ENCODE measurements at places on chromosomes 3 and 15.
A peak's percentile ranks its signal among the peaks of the same experiment; 100 is the strongest.

DNA sequence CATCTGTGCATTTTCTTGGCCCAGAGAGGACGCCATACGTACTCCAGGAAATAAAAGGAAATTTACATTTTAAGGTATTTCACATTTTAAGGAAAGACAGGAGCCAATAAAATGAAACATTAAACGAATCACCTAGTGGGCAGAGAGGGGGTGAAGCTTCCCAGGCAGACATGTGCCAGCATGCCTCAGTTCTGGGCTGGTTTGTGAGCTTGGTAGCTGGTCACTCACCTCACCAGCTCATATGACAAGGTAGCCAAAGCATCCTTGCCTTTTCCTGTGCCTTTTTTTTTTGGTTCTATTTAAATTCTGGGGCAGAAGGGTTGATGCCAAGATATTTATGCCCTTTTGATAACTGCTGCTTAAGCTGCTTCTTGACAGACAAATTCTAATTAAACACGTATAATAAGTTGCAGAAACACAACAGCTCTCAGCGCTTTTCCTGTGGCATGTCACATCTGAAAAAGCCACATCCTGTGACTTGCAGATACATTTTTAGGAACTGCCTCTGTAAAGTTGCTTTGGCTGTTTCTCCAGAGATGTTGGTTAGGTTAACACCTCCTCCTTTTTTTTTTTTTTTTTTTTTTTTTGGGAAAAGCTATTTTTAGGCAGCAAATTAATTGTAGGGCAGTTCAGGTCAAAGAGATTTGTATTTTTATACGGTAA is 218.6 kb downstream of the PDCD6IP start:
- no peak for DNase-seq

GRCh38 chr3:140724856-140725812 is 47.3 kb downstream of the TRIM42 start:
- DNase-seq = no peak

DNA sequence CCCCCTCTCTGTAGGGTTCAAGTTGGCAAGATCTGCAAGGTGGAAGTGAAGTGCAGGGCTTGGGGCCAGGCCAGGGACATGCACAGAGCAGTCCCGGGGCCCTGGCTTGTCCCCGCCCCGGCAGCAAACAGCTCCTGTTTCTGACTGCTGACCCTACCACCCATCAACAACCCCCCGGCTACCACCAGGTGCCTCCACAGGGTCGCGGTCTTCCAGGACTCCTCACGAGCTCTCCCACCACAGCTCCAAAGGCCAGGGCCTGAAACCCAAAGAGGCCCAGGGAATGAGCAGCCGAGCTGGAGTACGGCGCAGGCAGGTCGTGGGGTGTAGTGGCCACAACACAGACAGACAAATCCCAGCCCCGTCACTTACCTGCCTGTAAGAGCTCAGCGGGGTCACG is 121.3 kb upstream of the SMAD3 start:
- no peak for DNase-seq

GRCh38 chr3:172129850-172130716 is 90.7 kb downstream of the FNDC3B start:
- peak; percentile 47 for DNase-seq

GRCh38 chr3:186109897-186110803 is 1.3 kb upstream of the ETV5 start:
- DNase-seq = no peak

DNA sequence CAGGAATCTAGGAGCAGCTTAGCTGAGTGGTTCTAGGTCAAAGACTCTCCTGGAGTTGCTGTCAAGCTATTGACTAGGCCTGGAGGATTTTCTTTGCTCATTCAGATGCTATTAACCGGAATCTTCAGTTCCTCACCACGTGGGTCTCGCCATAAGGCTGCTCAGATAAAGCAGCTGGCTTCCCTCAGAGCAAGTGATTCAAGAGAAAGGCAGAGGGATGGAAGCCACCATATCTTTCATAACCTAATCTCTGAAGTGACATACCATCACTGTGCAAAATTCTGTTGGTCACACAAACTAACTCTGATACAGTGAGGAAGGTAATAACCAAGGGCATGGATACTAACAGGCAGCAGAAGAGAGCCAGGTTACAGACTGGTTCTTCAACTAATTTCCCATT is 72.7 kb upstream of the FLNB start:
- no peak for DNase-seq

GRCh38 chr3:187130346-187131066 is 8.8 kb downstream of the RPL39L start:
- peak; percentile 28 for DNase-seq

- DNase-seq = no peak
Observed at GRCh38 chr15:85477730-85478129, 97.3 kb downstream of the AKAP13 start.

DNA sequence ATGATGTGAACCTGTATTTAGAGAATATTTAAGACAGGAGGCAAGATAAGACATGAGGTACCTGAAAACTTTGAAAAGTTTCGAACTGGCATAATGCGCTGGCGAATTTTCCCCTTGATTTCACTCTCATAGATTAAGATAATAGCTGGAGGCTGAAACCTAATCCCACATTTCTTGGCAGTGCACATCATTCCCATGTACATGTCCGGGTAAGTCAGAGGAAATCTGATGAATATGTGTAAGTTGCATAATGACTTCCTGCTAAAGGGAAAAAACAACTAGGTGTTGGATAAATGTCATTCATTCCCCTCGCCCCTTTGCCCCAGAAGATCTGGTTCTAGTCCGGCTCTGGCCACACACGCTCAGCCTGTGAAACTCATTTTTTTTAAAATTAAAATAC is 3.6 kb downstream of the CEP19 start:
- no peak for DNase-seq

- DNase-seq = no peak
Observed at GRCh38 chr3:15263926-15264325, 57.9 kb downstream of the CAPN7 start.

- DNase-seq = no peak
Observed at GRCh38 chr3:374459-374858, 177.9 kb downstream of the CHL1 start.

DNA sequence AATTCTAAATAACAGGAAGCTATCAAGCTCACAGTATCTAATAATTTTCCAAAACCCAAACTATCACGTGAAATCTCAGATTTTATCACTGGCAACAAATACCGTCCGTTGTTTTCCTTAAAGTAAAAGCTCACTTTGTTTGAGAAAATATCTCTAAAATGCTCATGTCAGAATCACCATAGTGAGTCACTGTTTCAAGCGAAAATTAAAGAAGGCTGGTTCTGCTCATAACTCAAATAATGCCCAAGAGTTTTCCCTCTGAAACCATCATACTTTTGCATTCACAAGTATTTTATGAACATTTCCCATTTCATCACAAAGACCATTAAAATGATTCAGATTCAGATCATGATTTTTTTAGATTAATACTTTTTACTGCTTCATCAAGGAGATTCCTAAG is 50.6 kb downstream of the TBL1XR1 start:
- DNase-seq = no peak

DNA sequence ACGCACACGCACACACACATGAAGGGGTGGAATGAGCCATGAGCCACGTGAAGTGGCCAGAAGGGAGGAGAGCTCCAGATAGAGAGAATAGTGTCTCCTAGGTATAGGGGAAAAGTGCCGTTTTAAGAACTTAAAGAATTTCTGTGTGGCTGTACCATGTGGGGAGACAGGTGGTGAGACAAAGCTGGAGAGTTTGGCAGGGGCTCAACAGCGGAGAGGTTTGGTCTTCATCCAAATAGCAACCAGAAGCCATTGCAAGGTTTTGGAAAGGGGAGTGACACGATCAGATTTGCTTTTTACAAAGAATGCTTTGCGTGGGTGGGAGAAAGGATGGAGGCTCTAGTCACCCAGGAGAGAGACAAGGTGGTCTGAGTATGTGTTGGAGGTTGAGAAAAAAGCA is 146.0 kb downstream of the IL20RB start:
- DNase-seq = no peak

GRCh38 chr15:95605098-95605497 is 725.4 kb upstream of the NR2F2 start:
- DNase-seq = no peak

- no peak for DNase-seq
Observed at GRCh38 chr15:39156646-39157250, 424.1 kb upstream of the THBS1 start.

GRCh38 chr15:91099616-91099994 is 452 bp upstream of the SV2B start:
- no peak for DNase-seq

DNA sequence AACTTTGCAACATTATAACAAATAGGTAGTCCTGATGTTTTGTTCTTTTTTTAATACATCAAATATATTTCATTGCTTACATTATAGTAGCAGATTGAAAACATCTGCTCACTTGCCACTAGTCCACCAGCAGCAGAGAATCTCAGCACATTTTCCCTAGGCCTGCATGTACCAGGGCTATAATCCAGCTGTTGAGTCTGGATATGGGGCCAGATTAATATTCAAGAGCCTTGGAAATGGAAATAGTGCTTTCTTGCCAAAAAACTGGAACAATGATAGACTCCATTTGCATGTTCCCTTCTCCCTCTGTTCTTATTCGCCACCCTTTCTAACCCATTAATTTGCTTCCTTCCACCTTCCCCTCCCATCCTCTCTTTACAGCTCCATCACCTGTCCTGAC is 288.0 kb downstream of the EPHA3 start:
- no peak for DNase-seq

GRCh38 chr3:9172851-9173321 is 76.6 kb downstream of the SRGAP3 start:
- no peak for DNase-seq

DNA sequence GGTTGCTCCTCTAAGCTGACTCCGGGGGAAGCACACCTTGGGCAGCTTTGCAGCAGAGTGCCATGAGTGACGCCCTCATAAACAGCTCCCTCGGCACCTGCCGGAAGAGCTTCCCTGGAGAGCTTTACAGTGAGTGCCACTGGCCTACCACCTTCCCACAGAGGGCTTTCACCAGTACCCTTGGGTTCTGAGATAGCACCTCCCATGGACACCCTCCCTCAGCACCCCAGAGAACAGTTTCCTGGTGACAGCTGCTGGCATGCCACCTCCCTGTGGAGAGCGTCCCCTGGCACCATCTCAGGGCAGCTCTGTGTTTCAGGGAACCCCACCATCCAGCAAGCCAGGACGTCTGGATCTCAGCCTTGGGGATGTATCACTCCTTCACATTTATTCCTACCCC is 49.1 kb downstream of the RUBCN start:
- DNase-seq = no peak

DNA sequence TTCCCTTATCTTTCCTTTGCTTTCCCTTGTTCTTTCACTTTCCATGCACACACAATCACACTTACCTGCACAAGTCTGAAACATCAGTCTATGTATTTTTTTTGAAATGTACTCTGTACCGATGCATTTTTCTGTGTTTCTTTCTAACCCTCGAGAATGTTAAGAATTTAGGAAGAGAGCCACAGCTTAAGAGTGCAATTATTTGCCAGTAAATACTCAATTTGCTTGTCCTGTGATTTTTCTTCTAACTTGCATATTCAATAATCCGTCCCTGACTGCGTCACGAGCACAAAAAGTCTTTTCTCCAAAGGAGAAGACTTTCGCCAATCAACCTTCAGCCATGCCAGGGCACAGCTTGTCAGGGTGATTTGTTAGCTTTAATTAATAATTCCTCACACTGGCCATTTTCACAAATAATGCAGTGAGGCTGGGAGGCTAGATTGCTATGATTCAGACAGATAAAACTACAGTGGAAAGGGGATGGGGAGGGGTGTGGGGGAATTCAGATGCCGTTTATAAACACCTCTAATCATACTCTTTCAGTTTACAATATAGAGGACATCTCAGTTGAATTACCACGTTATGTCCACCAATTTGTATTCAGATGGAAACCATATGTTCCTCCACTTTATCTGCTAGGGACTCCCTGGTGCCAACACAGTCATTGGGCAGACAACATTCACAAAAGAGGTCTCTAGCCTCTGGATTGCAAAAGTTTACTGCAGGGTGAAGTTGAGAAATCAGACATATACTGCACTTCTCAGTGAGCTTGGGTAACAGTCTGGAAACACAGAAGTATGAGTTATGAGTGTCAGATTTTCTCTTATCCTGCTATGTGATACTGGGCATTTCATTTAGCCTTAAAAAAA is 388.0 kb downstream of the ZBTB20 start:
- no peak for DNase-seq

GRCh38 chr15:29860872-29861271 is 38.6 kb upstream of the TJP1 start:
- no peak for DNase-seq

DNA sequence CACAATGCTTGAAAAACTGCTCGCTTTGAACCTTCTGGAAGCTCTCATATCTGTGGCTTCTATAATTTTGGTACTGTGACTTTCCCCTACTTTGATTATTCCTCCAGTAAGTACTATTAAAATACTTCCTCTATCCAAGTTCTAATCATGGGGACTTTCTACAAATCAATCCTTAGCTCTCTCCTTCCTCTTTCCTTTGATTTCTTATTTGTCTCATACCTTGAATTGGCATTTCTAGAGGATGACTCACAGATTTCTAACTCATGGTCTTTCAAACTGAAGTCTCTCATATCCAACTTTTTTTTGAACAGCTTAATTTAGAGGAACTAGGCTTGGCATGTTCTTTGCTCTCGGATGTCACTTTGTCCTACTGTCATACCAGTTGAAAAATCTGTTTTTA is 241.8 kb downstream of the TBC1D5 start:
- no peak for DNase-seq
